MCF 10A (cell line): ENCODE measurements at places on chromosomes 4 and X.

- no peak for DNase-seq
These were observed 94.0 kb downstream of the PHF8 start for GRCh38 chrX:53950130-53950733.

DNA sequence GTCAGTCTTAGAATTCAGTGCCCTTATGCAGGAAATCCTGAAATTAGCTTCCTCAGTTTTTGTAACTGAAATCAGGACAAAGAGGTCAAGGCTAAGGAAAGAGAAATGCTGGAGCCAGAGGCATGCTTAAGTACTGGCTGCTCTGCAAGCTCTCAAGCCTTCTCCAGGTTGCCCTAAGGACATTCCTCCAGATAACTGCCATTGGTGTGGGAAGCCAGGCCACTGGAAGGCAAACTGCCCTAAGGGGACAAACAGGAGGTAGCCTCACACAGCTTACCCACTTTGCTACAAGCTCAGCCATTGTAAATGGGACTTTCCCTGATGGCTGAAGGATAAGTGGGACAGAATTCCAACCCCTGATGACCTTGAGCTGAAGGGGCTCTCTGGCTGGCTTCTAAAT is 606.9 kb upstream of the PCDH10 start:
- no peak for DNase-seq

DNA sequence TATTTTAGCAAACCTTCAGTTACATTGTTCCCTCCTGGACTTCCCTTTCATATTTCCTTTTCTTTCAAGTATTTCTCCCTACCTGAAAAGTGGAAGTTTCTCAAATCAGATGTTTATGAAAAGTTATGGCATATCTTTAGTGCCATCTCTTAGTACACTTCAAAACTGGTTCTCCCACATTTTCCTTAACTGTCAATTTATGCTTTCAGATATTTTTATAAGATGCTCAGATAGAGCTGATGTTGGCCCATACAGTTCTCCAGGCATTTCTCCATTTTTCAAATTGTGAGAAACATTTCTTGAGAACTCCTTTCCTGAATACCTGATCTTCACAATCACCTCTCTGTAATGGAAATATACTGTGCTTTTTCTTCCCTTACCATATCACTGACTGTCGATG is 32.5 kb upstream of the AP1AR start:
- no peak for DNase-seq

GRCh38 chr4:180828455-180829018 is 1414.7 kb upstream of the TENM3 start:
- peak; percentile 71 for DNase-seq

GRCh38 chrX:25356456-25356855 is 340.7 kb upstream of the ARX start:
- DNase-seq, result no peak

GRCh38 chr4:156992943-156993342 is 21.3 kb upstream of the PDGFC start:
- no peak for DNase-seq

DNA sequence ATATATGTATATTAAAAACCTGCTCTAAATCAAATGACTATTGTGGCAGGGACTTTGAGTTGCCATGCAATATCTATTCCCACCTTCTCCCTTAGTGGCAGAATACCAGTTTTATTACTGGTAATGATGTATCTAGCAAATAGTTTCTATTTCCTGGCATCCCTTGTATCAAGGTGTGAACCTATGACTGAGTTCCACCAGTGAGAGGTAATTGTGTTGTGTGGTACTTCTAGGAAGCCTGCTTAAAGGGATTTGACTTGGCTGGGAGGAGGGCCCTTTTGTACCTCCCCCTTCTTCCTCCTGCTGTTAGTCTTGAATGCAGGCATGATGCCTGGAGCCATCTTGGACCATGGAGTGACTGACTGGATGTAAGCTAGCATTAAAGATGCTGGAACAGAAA is 65.4 kb upstream of the DYNLT3 start:
- no peak for DNase-seq

- DNase-seq, result no peak
These were observed 119.1 kb upstream of the ETNPPL start for GRCh38 chr4:108881986-108882385.

- DNase-seq, result no peak
These were observed 3.9 kb upstream of the KLHL8 start for GRCh38 chr4:87224141-87224923.

DNA sequence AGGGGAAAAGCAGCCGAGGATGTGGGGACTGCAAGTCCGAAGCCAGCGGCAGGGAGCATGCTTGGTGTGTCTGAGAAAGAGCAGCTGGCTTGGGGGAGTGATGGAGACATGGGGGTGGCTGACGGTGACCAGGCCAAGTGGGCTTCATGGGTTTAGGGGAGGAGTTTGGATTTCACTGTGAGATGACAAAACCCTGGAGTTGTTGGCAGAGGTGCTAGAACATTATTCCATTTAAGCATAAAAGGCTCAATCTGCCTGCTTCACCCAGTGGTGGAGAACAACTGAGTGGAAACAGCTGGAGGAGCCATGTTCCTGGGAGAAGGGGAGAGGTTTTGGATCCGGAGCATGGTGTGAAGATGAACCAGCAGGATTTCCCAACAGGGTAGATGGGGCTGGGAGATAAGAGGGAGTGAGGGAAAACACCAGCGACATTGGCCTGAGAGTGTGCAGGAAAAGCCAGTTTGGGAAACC is 318.0 kb upstream of the TAPT1 start:
- no peak for DNase-seq

GRCh38 chr4:32117693-32118092 is 1397.5 kb downstream of the PCDH7 start:
- no peak for DNase-seq

GRCh38 chr4:26150948-26151347 is 169.9 kb upstream of the RBPJ start:
- peak; percentile 30 for DNase-seq

DNA sequence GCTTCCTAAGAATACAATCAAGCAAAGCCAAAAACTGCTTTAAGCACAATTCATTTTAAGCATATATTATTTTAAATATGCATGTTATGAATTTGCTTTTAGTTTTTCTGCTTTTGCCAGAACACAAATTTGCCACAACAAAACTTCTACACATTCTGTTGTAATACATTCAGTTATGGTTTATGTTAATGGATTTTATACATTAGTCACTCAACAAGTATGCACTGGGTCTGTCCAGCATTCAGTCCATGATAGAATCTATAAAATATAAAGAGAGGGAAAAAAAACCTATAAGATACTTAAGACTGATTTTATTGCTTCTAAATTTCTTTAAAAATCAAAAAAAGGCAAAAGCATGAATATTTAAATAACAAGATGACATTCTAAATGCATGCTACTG is 22.2 kb downstream of the IQCM start:
- DNase-seq, result peak; percentile 16

GRCh38 chr4:84498935-84499623 is at the start of gene NKX6-1:
Gene NKX6-1 (minus strand): TSS chr4:84499292. CDS start chr4:84498228, 1,064 bp downstream.
- peak; percentile 85 for DNase-seq

DNA sequence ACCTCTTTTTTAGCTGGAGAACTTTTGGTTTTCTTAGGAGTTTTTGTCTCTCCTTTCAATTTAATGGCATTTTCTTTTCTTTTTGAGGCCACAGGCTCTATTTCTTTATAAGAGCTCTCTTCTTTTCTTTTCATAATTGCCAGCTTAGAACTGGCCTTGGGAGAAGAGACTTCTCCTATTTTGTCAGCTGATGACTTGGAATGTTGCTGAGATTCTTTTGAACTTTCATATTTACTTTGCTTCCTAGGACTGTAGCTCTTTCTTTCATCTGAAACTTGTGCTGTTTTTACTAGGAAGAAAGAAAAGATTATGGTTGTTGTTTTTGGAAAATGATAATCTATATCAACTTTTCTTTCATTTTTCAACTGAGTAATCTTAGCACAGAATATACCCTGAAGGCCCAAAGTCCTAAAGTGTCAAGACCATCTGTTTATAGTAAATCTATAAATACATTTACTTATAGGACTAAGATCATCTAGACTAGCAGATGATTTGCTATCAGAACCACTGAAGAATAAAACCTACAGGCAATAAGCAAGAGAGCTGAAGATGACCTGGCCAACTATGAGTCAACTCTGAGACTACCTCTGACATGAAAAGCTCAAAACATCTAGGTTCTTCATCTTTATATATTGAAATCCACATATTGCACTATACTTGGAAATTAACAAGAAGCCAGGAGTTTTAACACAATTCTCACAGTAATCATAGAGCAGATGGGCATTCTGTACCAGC is 45.6 kb downstream of the RFC1 start:
- peak; percentile 22 for DNase-seq

DNA sequence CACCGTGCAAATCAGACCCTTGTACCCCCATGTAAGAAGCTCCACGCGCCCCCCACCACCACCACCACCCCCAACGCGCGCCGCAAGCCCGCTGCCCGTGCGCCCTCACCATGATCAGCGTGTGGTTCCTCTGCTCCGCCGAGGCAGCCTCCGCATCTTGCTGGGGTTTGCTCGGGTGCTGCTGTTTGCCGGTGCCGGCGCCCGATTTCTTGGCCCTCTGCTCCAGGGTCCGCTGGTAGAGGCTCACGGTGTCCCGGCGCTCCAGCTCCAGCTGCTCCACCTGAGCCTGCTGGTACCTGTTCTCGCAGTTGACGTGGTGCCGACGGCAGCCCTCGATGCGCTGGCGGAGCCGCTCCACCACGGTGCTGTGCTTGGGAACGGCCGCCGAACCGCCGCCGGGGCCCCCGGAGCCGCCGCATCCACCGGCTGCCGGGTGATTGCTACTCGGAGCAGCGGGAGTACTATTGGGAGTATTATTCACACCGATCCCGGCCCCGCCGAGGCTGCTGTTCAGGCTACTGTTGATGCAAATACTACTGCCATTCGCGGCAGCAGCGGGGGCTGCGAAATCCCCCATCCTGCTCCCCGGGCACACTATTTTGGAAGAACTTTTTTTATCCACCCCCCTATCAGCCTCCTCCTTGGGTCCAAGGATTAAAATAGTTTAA is 1.1 kb downstream of the MAML3 start:
- DNase-seq, result peak; percentile 43

GRCh38 chrX:100377826-100378225 is 32.2 kb downstream of the PCDH19 start:
- DNase-seq, result no peak

DNA sequence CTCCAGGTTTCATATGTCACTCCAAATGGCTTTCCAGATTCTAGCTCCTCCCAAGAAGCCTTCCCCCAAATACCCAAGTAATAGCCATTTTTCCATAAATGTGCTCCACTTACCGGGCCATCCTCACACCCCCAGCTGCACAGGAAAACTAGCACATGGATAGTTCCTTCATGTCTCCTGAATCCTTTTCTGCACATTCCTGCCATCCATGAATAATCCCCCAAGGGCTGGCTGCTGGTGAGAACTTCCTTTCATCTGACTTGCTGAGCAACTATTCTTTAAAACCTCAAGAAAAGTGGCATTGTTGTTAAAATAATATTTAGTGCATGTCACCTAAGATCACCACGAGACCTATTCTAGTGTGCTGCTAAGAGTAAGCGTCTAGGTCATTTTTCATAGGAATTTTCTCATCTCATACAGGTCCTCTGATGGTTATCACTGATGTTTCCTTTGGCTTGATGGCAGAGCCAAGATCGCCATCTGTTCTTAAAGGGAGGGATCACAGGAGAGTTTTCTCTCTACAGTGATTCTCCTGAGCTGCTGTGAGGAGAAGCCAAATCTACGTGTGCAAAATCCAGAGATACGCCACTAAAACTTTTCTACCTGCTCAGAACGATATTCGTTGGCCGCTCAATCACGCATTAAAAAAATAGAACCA is 71.3 kb downstream of the MAP3K15 start:
- DNase-seq, result no peak

GRCh38 chrX:152480269-152481212 is 29.4 kb upstream of the GABRA3 start:
- DNase-seq, result no peak

GRCh38 chr4:168598191-168598590 is 101.3 kb downstream of the PALLD start:
- DNase-seq, result no peak

- no peak for DNase-seq
These were observed 22.2 kb downstream of the FABP2 start for GRCh38 chr4:119299741-119300100.
